ENCODE measurements at places on chromosomes 12 and 14. TPM values are rescaled to one million over a fixed set of nuclear protein-coding genes. Genes with fewer than 3 reads are reported as not detected.
A peak's percentile ranks its signal among the peaks of the same experiment; 100 is the strongest.

PARP11 gene
- total RNA-seq: 30.7 TPM

- no peaks in the 10 kb centered on the region for H3K36me3 ChIP-seq
- H3K4me3 ChIP-seq: peak overlapping the region; percentile 38
- peaks cover 30% of the 10 kb centered on the region for H3K4me1 ChIP-seq
- H3K27me3 ChIP-seq: peaks cover 4% of the 10 kb centered on the region
Observed at GRCh38 chr14:77094672-77095284, 3.3 kb upstream of the CIPC start.

- peaks cover 6% of the 10 kb centered on the region for H3K4me1 ChIP-seq
- no peak for DNase-seq
- H3K27ac ChIP-seq: no peak overlapping the region
- no peak overlapping the region for H3K4me3 ChIP-seq
Observed at GRCh38 chr12:76568888-76569551, 9.4 kb upstream of the OSBPL8 start.

DNA sequence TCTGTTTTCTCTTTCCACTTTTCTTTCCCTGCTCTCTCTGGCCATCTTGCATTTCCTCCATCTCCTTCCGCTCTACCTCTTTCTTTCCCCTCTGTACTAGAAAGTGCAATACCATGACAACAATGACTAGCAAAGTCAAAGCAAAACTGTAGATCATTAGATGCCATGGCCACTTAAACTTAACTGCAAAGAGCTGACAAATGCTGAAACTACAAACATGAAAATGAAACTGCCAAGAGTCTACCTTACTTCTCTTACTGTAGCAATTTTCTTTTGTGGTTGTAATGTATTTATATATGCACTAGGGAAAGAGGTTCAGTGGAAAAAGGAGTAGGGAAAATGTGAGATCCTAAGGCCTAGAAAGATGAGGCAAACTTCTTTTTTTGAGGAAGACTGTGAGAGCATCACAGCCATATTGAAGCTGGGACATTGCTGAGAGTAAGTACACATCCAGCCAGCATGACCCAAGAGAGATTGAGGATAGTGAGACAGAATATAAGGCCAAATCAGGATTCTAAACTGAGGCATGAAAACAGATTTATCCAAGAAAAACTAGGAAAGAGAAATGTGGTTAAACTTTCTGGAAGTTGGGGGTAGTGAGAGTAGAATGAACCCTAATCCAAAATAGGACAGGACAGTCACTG, 276.6 kb upstream of the NAV3 start:
- H3K4me1 ChIP-seq: no peaks in the 10 kb centered on the region
- H3K4me3 ChIP-seq: no peak overlapping the region
- no peaks in the 10 kb centered on the region for H3K27me3 ChIP-seq
- no peaks in the 10 kb centered on the region for H3K36me3 ChIP-seq
- DNase-seq: no peak

DNA sequence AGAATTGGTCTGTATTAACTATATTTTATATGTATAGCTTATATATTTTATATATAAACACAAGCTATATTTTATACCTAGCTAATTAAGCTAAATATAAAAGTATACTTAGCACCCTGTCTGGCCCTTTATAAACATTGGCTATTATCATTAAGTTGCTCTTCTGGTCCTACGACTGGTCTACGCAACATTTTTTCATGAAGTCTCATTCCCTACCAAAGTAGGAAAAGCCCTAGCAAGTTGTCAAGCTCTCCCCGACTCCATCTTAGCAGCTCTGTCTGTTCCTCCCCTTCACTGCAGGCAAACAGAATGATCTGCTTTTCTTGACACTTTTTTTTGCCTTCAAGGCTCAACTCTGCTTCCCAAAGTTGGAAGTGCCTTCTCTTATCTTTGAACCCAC, 36.7 kb upstream of the ELK3 start:
- no peaks in the 10 kb centered on the region for H3K36me3 ChIP-seq
- H3K4me1 ChIP-seq: no peaks in the 10 kb centered on the region
- no peaks in the 10 kb centered on the region for H3K27me3 ChIP-seq
- DNase-seq: no peak
- no peak overlapping the region for H3K4me3 ChIP-seq
- no peak overlapping the region for H3K27ac ChIP-seq

GRCh38 chr12:51531978-51532497, 59.0 kb upstream of the SCN8A start:
- H3K4me1 ChIP-seq: no peaks in the 10 kb centered on the region
- H3K27me3 ChIP-seq: peaks cover 14% of the 10 kb centered on the region
- H3K4me3 ChIP-seq: no peak overlapping the region

GRCh38 chr12:9944391-9944790, 12.2 kb upstream of the CLEC2A start:
- no peak overlapping the region for H3K4me3 ChIP-seq
- no peak overlapping the region for H3K27ac ChIP-seq
- peaks cover 26% of the 10 kb centered on the region for H3K4me1 ChIP-seq

METTL25 gene
- 5.1 TPM for total RNA-seq

- no peak overlapping the region for H3K27ac ChIP-seq
- H3K36me3 ChIP-seq: no peaks in the 10 kb centered on the region
- peaks cover 17% of the 10 kb centered on the region for H3K27me3 ChIP-seq
- no peak overlapping the region for H3K4me3 ChIP-seq
- H3K4me1 ChIP-seq: no peaks in the 10 kb centered on the region
- no peak for DNase-seq
Observed at GRCh38 chr12:29054858-29055663, 94.0 kb upstream of the FAR2 start.

DNA sequence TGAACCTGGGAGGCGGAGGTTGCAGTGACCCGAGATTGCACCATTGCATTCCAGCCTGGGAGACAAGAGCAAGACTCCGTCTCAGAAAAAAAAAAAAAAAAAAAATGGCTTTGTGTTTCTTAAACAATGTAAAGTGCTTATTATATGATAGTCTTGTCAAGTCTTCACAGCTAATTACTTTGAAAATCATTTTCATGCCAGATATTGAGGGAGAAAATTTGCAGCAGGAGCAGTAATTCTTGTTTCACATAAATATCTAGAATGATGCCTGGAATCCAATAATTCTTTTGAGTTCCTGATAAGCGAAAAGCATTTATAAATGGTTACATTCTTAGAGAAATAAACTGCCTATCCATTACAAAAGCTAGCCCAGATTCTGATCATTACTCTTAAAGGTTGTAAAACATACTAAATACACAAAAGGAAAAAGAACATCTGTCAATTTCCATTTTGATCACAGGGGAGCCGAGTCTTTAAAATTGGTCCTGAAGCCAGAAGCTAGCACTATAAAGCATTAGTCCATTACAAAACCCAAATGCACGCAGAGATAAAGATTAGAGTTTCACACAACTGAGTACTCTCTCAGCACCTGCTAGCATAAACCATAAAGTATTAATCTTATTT, 50.3 kb downstream of the IFT81 start:
- H3K36me3 ChIP-seq: no peaks in the 10 kb centered on the region
- H3K27me3 ChIP-seq: no peaks in the 10 kb centered on the region

GRCh38 chr14:73764406-73765280, 50.5 kb upstream of the PNMA1 start:
- H3K27me3 ChIP-seq: no peaks in the 10 kb centered on the region
- peaks cover 75% of the 10 kb centered on the region for H3K4me1 ChIP-seq
- DNase-seq: no peak
- H3K4me3 ChIP-seq: no peak overlapping the region
- peak overlapping the region; percentile 49 for H3K27ac ChIP-seq
- H3K36me3 ChIP-seq: peaks cover 2% of the 10 kb centered on the region

DNA sequence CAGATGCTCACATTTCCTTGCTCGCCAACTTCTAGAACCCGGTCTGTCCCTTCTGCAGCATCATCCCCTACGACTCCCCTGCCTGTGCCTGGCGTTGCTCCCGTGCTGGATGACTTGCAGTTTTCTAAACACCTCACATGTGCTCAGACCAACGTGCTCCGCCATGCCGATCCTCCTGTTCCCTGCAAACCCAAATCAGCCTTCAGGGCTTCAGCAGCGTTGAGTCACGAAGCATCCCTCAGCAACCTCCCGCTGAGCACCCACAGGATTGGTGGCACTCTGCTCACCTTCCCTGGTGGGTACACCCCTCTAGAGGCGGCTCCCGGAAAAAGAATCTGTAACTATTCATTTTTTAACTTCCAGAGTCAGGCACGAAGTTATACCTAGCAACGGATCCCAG, 2.8 kb upstream of the PIWIL1 start:
- no peaks in the 10 kb centered on the region for H3K36me3 ChIP-seq
- no peak for DNase-seq
- no peak overlapping the region for H3K27ac ChIP-seq

- H3K4me1 ChIP-seq: peaks cover 21% of the 10 kb centered on the region
- H3K27ac ChIP-seq: peak overlapping the region; percentile 28
- H3K4me3 ChIP-seq: no peak overlapping the region
- no peaks in the 10 kb centered on the region for H3K27me3 ChIP-seq
- peaks cover 12% of the 10 kb centered on the region for H3K36me3 ChIP-seq
Observed at GRCh38 chr12:57058454-57058853, 8.5 kb upstream of the MYO1A start.

GRCh38 chr12:42607584-42608058, 18.1 kb upstream of the PRICKLE1 start:
- no peaks in the 10 kb centered on the region for H3K36me3 ChIP-seq
- no peak for DNase-seq
- no peak overlapping the region for H3K27ac ChIP-seq
- peaks cover 4% of the 10 kb centered on the region for H3K27me3 ChIP-seq
- H3K4me1 ChIP-seq: no peaks in the 10 kb centered on the region
- no peak overlapping the region for H3K4me3 ChIP-seq

PTPRR gene
- not detected for total RNA-seq

Data from activated T-cell treated with anti-CD3 and anti-CD28 coated beads, Interleukin-2, amount 50 U/mL, for 72 hours (primary cell).